ENCODE measurements at places on chromosomes 5 and 9. TPM values are rescaled to one million over a fixed set of nuclear protein-coding genes. Genes with fewer than 3 reads are reported as not detected.
A peak's percentile ranks its signal among the peaks of the same experiment; 100 is the strongest.

CBY3 gene
- not detected for total RNA-seq

EGR1 gene
- 8.5 TPM for total RNA-seq

DNA sequence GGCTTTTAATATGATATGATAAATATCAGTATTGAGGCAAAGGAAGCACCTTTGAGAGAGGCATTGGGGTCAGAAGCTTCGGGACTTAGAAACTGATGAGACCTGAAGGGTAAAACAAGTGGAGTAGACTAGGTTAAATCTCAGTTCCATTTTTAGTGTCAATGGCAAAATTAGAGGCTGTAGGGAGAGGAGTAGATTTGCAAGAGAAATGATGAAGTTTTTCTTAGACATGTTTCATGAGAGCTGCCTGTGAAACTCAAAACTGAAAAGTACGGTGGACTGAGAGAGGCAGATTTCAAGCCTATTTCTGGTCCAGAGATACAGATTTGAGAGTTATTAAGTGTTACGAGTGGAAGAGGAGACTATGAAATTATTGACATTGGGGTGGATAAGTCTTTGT is 278.5 kb downstream of the TAF11L14 start:
- no peak for DNase-seq

- DNase-seq = no peak
These were observed 683 bp downstream of the OSMR start for GRCh38 chr5:38846379-38847011.

GRCh38 chr9:72139226-72139625 is 10.0 kb upstream of the GDA start:
- DNase-seq = no peak

DNA sequence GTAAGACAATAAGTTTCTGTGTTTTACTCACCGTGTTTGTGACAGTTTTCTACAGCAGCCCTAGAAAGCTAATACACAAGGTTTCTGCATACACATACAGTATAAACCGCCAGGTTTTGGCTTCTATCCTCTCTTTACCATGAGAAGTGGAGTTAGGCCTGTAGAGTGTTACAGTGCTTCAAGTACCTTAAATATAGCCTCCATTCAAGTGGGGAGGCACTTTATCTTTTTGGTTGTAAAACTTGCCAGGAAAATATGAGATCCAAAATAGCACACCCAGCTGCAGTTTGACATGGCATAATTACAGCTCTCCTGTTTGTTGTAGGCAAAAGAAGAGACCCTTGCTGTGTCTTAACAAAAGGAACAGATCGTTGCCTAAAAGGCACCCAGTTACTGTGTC is 90.3 kb upstream of the PTPN3 start:
- no peak for DNase-seq

DNA sequence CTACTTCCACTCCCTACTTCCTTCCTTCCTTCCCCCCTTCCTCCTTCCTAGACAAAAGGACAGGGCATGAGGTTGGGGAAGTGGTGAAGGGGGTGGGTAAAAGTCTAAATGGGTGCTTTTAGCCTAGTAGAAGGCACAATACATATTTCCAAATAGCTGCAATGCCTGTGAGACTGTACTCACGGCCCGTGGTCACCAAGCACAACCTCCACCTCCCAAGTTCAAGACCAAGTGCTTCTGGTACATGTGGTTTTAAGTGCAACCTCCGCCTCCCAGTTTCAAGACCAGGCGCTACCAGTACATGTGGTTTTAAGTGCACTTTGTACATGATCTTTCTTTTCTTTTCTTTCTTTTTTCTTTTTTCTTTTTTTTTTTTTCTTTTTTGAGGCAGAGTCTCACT is 14.5 kb upstream of the NTNG2 start:
- no peak for DNase-seq

GRCh38 chr5:171783051-171783450 is 2.6 kb upstream of the SMIM23 start:
- no peak for DNase-seq

PDGFRB gene
- total RNA-seq = 9.0 TPM

THG1L gene
- total RNA-seq = 18.9 TPM

OR13D1 gene
- not detected for total RNA-seq

- DNase-seq = no peak
These were observed 76.0 kb downstream of the FCHO2 start for GRCh38 chr5:73031839-73032238.

- DNase-seq = no peak
These were observed 319.1 kb downstream of the MED10 start for GRCh38 chr5:6059137-6059800.

STPG3 gene
- not detected for total RNA-seq

ALDH1A1 gene
- total RNA-seq = not detected

DNA sequence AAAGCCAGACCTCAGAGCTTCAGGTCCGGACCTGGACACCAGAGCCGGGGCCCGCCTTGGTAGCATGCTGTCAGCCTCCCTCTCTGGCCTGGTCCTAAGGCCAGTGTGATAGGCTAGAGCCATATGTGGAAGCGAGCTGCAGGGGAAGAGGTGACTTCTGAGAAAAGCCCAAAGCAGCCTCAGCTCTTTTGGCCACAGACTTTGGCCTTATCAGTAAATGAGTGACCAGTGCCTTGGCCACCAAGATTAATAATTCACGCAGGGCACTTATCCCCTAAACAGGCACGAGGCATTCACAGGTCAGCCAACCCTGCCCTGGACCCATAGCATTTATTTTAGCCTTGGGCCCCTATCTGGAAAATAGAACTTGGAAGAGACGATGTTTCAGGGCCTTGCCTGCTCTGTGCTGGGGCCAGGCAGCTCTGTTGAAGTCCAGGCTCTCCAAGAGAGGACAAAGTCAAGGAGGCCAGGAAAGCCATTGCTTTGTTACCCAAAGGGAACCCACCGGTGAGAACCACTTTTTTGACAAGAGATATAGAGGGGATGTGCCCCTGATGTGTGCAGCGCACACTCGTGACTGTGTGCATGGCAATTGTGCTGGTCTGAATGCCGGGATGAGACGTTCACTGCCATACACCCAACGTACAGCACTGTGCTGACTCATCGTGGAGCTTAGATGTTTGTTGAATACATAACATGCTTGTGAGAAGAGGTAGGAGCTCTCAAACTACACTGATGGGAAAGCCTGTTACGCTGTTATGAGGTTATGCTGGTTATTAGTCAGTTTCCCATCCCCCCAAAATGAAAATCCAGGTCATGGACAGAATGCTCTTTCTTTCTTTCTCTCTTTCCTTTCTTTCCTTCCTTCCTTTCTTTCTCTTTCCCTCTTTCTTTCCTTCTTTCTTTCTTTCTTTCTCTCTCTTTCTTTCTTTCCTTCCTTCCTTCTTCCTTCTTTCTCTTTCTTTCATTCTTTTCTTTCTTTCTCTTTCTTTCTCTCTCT is 5.0 kb upstream of the SLC34A1 start:
- no peak for DNase-seq

- peak; percentile 69 for DNase-seq
These were observed 225.7 kb downstream of the MAST4 start for GRCh38 chr5:66821688-66822429.

DNA sequence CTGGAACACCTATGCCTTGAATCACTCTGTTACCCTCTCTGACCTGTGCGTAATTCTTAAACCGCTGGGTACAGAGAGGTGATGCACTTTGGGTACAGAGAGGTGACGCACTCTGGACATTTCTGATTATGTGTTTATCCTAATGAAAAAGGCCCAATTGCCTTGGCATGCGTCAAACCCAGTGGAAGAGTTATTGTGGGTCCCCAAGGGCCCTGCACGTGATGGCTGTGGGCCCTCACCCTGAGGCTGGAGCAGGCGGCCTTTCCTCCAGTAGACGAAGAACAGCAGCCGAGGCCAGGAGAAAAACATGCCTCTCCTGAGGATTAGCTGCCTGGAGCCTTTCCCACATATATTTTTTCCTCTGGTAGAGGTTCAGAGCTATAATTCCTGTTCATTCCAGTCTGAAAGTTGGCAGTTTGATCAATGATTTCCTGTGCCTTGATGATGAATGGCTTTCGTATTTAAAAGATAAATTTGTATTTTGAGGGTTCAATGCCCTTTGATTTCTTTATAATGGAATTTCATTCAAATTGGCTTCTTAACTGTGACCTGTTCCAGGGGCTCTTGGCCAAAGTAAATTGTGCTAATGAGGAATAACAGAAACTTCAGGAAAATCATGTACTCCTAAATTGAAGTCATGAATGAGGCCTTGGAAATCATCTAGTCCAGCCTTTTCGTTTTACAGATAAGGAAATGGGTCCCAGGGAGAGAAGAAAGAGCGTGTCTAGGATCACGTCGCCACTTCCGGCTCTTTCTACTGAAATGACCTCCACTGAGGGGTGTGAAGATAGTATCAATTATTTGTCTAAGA is 22.8 kb downstream of the ACER2 start:
- no peak for DNase-seq

- no peak for DNase-seq
These were observed 134.1 kb upstream of the RAPGEF1 start for GRCh38 chr9:131873891-131874440.

GRCh38 chr5:95759634-95760033 is 28.5 kb downstream of the RHOBTB3 start:
- no peak for DNase-seq

GRCh38 chr5:18764161-18764560 is 1129.9 kb downstream of the TAF11L14 start:
- DNase-seq = no peak

DNA sequence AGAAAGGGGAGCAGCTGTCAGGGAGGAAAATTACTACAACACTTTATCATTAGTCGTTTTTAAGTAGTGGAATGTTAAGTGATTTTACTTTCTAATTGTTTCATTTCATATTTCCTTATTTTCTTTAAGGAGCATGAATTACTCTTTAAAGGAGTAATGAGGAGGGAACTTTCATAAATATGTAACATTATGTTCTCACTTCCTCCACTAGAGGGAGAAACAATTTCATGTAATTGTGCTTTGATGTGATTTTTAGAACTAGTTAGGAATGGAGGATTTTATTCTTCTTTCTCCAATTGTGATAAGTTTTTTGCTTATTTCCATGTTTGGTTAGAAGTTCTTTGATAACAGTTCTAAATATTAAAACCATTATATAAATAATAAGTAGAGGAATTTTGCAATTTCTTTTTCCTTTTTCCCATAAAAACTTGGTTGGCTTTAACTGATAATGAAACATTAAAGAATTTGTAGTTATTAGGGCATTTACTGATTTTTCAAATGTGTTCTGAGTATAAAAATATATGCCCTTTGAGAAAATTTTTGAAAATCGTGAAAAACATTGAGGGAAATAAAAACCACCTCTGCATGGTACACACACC is 25.6 kb downstream of the CEP78 start:
- no peak for DNase-seq

MCC gene
- total RNA-seq = 0.45 TPM

DNA sequence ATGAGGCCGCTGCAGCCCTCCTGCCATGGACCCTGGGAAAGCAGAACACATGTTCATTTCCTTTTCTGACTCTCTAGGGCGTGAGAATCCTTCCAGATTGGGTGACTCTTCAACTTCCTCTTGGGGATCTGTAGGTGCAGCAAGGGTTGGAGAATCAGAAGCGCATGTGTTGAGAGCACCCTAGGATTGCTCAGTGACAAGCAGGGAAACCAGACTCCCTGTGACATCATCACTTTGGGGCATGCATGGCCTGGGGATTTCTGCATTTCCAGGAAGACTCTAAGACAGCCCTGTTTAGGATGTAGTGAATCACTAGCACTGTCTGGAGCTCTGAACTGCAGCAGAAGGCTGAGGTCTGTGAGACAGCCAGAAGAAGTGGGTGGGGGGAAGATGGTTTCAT is 15.1 kb upstream of the LCP2 start:
- peak; percentile 81 for DNase-seq

Measured in natural killer cell treated with Interleukin-12 subunit alpha and Interleukin-12 subunit beta and Interleukin-15 and Interleukin-18, amount 100 ng/mL, for 72 hours (primary cell).